NB4 (cell line): ENCODE measurements at places on chromosomes 4 and X.

- no peak for DNase-seq
These were observed 67.2 kb downstream of the SMARCAD1 start for GRCh38 chr4:94274912-94275311.

DNA sequence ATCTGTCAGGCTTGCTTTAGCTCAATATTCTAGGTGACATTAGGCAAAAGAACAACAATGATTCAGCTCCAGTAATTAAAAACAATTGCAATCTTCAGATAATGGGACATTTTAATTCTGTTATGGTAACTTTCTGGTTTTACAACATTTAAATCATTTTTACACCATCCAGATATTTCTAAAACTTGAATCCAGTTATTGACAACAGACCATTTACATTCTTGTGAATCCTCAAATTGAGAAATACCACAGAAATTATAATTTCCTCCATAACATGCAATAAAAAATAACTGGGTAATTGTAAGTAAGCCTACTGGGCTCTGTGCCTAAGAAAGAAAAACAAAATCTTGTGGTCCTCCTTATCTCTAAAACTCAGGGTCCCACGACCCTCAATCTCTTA is 195.0 kb upstream of the S100G start:
- DNase-seq: no peak

GRCh38 chr4:182823576-182823975 is 93.6 kb downstream of the DCTD start:
- DNase-seq: no peak

DNA sequence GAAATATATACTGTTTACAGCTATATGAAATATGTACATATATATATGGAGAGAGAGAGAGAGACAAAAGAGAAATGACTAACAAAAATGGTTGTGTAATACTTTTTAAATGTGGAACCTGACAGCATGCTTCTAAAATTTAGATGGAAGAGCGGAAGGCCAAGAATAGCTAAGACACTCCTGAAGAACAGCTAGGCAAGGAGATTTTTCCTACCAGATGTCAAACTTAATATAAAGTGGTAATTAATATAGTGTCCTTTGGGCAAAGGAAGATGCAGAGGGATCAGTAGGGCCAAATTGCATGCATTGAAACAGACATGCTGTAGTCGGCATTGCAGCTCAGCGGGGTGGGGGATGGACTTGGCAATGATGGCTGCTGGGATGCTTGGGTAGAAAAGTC is 45.2 kb downstream of the ADD1 start:
- no peak for DNase-seq

- no peak for DNase-seq
These were observed 13.7 kb upstream of the TMPRSS11E start for GRCh38 chr4:68433582-68433981.

DNA sequence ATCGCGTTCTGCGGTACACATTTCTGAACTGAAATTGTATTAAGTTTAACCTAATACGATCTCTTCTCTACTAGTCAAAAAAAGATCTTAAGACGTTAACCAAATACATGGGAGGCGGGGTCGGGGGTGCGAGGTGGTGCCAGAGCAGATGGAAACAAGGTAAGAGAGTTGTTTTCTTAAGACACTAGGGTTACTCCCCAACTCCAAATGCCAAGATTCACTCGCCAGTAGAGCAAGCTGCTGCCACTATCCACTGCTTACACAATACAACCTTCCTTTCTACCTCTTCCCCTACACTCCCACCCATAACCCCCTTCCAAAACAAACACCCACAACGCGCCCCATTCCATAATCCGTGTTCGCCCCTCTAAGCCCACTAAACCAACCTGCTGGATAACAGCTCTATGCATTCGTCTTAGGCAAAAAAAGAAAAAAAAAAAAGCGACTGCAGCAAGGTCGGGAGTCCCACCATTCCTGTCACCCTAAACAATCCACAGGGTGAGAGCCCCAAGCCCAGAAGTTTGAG is 1.3 kb downstream of the LCORL start:
- peak; percentile 66 for DNase-seq

- DNase-seq: no peak
These were observed 725.5 kb upstream of the ATOH1 start for GRCh38 chr4:93103042-93103441.

DNA sequence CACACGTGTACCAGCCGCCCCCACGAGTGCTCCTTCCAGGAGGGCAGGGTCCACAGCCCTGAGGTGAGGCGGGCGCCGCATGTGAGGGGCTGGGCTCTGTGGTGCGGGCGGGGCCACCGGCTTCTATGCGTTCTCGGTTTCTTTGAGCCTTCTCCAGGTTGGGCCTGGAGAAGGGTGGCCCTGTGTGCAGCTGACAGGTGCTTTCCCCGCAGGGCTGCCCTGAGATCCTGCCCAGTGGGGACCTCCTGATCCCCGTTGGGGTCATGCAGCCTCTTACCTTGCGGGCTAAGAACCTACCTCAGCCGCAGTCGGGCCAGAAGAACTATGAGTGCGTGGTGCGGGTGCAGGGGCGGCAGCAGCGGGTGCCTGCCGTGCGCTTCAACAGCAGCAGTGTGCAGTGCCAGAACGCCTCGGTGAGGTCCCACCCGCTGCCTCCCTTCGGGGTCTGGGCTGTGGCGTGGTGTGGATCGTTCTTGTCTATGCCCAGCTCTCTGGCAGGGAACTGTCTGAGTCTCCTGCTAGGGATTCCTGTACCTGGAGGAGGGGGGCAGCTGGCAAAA is 6.8 kb downstream of the PLXNA3 start:
- DNase-seq: no peak

- DNase-seq: peak; percentile 17
These were observed 67.7 kb upstream of the ZXDA start for GRCh38 chrX:57977992-57978391.

DNA sequence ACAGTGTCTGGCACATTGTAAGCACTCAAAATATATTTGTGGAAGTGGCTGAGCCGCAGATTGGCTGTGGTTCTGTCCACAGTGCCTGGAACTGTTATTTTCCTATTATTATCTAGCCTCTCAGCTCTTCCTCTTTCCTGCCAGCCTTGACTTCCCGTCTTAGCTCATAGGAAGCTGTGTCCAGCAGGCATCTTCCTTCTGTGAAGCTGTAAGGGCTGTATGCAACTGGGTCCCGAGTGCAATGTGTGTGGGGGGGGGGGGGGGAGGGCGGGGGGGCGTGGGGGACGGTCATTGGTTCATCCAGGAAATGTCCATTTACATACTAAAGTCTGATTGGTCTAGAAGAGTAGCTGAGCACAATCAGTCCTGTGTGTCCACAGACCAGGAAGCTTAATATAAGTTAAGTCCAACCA is 210.7 kb downstream of the PDGFRA start:
- DNase-seq: peak; percentile 72

DNA sequence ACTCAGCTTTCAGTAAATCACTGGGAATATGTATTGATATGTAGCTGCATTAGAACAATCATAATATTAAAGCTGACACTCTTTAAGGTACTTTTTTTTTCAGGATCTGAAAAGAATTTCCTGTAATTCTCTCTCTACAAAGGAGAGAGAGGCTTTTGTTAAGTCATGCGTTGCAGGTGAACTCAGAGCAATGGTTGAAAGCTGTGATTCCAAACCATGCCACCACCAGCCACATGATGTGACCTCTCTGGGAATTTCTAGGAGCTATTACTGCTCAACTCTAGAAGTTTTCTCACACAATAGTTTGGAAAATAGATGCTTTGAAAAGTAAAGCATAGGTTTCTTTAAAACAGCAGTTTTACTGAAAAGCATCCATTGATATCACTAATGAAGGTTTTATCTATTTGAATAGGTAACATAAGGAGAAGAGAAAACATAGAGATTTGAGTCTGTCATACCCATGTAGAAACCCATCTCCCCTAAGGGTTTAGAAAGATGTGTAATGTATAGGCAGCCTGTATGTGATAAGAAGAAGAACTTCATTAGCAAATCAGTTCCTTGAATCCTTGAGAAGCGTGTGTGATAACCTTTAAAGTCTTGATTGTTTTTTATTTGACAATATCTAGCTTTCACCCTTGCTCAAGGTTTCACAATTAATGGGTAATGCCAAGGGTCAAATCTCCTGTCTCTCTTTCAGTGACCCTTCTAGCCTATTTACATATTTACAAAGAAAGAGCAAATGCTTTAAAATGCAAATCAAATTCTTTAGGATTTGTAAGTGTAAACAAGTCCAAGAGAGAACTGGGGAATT is 161.0 kb upstream of the ANKRD50 start:
- no peak for DNase-seq

DNA sequence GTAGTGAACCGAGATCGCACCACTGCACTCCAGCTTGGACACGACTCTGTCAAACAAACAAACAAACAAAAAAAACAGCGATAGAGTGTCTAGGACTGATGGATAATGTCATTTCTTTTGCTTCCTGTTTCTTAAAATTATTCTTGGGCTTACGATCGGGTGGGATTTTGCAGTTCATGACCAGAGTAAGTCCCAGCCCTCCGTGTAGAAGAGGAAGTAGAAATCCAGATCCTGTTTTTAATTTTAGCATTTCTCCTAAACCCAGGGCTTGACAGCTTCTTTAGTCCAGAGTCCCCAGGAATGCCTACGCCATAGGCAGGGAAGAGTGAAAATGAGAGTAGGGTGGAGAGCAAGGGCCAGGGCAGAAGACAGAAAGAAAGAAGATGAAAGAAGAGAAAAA is 94.3 kb downstream of the HPRT1 start:
- peak; percentile 49 for DNase-seq

DNA sequence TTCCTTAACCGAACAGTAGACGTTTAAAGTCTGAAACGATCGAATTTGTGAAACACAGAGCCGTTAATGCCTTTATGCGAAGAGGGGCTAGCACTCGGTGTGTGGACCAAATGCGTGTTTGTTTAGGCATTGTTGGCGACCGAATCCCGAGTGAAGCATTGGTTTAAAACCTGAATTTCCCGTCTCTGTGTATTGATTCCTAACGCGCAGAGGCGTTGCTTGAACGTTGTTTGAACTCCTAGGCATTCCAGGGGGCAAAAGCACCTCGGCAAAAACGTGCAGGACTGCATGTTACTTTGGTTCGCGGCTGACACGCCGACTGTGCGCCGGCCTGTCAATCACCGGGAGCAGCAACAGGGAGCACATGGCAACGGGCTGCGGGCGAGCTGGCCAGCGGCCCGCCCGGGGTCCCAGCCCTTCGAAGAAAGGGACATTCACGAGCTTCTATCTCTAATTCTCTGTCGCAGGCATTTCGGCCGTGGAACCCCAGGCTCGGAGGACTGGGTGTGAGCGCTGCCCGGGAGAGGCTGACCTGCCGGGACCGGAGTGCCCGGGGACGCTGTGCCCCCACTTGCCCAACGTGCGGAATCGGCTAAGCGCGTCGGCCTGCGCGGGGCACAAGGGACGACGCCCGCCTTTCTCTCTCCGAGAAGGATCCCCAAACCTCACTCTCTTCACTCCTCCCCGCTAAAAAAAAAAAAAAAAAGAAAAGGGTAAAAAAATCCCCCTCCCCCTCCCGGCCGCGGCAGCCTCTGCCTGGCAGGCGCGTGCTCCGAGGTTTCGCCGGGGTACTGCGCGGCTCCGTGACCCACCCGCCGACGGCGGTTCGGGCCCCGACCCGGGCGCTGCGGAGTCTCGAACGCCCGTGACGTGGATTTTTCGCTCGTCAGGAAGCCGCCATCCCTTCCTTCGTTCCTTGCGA is 810 bp downstream of the SPRY1 start:
- peak; percentile 86 for DNase-seq

- DNase-seq: peak; percentile 65
These were observed 15.3 kb downstream of the PDK3 start for GRCh38 chrX:24480400-24480865.

DNA sequence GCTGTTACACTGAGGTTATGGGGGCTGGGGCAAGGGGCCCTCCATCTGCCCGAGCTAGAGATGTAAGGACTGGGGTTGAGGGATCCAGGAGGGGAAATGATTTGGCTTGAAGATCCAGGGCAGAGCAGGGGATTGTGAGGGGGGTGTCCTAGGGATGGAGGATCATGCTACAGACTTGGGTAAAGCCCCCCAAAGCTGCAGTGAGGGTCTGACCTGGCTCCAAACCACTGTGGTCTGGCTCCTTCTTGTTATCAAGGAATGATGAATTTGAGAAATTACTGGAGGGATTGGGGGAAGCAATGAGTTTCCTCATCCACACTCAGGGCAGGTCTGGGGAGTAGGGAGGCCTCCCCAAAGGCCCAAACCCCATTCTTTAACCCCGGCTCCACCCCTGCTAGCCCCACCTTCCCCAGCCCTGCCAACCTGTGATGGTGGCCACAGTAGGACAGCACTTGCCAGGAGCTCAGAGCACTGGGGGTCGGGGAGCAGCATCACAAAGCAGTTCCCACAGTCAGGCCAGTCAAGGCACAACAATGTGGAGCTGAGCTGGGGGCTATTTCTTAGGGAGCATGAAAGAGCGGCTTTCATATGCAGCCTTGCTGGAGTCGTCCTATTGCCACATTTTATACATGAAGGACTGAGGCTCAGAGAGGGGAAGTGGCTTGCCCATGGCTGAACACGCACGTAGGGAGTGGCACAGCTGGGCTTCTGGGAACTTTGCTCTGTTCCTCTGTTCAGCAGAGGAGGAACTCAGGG is 165.5 kb downstream of the EFNB1 start:
- DNase-seq: peak; percentile 75

GRCh38 chrX:17390419-17390850 is 15.4 kb downstream of the NHS start:
- no peak for DNase-seq

- no peak for DNase-seq
These were observed 29.3 kb downstream of the CEP44 start for GRCh38 chr4:174312993-174313392.

GRCh38 chrX:120125444-120125843 is 9.7 kb upstream of the RHOXF1 start:
- DNase-seq: no peak

DNA sequence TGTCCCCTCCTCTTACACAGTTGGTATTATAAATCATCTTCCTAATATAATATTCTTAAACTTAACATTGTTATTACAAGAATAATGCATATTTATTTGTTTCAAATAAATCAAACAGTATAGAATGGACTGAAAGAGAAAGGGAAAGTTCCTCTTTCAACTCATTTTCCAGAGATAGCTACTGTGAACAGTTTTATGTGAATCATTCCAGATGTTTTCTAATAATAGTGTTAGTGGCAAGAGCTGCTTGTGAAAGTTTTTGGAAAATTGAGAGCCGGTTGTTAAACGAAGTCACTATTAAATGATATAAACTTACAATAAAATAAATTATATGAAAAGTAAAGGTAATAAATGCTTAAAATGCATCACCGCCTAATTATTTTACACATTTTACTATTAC is 14.6 kb downstream of the TMSB4X start:
- no peak for DNase-seq

DNA sequence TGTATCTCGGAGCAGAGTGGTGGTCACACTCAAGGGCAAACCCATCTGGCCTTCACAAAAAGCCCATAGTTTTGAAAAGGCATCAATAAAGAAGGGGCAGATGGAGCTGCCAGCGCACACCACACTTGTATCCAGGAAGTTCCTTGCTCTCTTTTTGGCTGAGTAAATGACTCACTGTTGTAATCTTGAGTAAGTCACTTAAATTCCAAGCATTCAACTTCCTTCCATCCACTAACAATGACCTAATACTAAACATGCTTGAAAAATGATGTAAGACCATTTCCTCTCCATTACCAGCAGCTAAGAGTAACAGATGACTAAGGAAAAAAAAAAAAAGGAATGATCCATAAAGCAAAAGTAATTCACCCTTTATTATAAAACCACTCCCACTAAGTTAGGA is 32.4 kb upstream of the MYOZ2 start:
- peak; percentile 78 for DNase-seq
